Psoas muscle (tissue), 8 donors: ENCODE measurements at places on chromosomes 1 and 21.

- no peak for DNase-seq
Observed at GRCh38 chr1:152968248-152968647, 2.2 kb upstream of the SPRR4 start.

- no peak for DNase-seq
Observed at GRCh38 chr1:119647228-119647733, 785 bp downstream of the ZNF697 start.

DNA sequence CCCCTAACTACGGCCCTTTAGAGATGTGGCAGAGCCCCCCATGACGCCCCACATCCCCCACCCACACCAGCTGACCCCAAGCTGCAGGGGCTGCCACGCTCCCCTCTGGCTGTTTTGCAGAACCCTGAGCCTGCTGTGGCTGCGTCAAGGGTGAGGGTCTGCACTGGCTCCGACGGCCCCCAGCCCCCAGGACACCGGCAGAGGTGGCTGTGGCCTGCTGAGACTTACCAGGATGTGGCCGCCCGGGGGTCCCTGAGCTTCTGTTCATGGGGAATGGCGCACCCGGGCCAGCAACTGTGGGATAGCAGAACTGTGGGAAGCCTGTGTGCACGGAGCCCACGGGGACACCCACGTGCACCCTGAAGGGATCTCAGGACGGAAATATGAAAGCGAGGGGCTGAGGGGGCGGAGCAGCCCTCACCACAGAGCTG is 12.8 kb upstream of the RNF223 start:
- peak; percentile 11 for DNase-seq

DNA sequence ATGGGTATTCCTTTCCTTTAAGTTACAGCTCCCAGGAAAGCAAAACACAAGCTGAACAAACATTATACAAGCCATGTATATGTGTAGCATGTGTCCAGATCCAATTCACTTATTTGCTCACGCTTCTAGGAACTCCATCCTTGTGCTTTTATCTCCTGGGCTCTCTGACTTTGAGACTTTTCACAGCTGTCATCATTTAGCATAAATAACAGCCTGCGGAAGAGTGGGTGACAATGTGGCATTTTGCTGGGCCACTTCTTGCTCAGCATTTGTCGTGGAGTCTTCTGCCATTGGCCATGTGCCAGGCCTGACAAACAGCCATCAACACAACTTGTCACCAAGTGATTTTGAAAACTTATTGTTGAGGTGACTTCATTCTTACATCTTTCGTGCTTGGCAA is 164.3 kb downstream of the KIF26B start:
- DNase-seq = no peak

DNA sequence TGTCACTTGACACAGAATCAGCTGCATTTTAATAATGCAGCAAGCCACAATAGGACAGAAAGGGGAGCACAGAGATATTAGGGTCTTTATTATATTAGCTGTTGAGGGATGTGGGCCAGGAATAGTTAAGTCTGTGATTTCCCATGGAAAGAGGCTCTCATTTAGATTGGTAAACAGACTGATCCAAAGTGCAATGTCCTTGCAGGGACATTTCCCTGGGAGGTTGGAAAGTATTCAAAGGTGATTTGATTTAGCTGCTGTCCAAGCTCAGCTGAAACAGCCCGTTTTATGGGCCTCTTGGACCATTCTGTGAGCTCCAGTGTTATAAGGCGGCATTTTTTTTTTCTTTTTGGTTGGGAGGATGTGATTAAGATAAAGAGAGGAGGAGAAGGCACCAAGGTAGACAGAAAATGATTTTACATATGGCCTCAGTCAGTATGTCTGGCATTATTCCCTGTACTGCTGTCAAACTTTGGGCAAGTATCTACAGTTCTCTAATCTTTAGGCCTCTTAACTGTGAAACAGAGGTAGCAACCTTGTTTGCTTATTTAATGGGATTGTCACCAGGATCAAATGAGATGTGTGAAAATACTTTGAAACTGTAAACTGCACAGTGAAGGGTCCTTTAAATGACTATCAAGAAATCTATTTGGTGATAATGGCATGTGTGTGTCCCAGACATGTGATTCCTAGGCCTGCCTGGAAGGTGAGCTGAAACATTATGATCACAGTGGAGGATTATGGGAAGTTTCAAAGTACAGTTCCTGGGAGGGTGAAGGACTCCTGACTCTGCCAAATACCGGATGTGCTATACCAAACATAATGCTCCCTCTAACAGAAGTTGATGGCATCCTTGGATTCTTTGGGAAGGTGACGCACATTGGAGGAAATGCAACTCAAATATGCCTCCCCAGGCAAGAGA is 62.2 kb downstream of the NOS1AP start:
- DNase-seq = no peak

DNA sequence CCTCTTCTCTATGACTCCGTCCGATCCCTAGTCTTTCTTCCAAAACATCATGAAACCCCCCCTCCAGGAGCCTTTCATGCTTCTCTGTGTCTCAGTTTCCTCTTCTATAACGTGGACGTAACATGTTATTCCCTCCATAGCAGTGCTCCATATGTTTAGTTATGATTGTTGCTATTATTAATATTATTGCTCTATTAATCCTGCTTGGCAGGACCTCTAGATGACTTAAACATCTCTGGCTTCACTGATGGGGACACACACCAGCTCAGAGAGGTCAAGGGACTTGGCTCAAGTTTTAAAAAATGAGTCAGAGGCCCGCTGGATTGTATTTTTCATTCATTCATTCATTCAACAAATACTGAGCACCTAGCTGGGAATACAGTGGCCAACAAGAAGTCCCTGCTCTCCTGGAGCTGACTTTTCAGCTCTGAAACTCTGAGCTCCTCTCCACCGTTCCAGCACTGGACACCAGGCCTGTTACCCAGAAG is 404 bp upstream of the CPLANE2 start:
- no peak for DNase-seq

GRCh38 chr1:202642619-202643291 is 67.5 kb downstream of the SYT2 start:
- no peak for DNase-seq

GRCh38 chr1:83923553-83923952 is 75.4 kb downstream of the TTLL7 start:
- DNase-seq = no peak

DNA sequence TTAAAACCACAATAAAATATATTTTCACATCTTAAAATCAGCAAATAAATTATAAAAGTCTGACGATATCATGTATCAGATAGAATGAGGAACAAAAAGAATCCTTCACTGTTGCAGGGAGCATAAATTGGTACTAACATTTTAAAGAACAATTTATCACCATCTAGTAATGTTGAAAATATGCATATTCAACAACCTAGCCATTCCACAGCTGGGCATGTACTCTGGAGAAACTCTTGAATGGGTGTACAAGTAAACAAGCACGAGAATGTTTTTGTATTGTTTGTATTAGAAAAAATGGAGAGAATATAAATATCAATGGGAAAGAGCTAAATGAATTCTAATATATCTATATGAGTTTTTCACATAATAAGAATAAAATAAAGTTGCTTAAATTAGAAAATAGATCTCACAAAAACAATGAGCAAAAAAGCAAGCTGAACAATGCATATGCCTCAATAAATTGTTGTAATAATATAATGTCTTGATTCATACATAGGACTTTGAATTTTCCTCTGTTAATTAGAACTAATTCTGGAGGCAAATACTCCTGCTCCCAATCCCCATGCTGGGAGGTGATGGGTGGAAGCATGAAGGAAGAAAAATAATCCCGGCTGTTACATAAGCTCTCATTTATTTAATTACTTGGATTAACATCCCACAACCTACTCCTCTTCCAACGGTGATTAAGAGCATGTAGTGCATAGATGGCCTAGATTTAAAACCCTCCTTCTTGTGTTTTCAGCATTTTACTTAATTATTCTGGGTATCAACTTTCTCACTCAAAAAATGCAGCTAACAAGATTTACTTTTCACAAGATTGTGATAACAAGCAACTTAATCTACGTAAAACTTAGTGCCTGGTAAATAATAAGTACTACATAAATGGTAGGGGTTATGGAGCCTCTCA is 5.5 kb upstream of the FMO2 start:
- no peak for DNase-seq

- DNase-seq = no peak
Observed at GRCh38 chr1:114740331-114740730, 17.5 kb downstream of the CSDE1 start.

GRCh38 chr1:117591252-117591651 is 14.6 kb upstream of the TENT5C start:
- no peak for DNase-seq

DNA sequence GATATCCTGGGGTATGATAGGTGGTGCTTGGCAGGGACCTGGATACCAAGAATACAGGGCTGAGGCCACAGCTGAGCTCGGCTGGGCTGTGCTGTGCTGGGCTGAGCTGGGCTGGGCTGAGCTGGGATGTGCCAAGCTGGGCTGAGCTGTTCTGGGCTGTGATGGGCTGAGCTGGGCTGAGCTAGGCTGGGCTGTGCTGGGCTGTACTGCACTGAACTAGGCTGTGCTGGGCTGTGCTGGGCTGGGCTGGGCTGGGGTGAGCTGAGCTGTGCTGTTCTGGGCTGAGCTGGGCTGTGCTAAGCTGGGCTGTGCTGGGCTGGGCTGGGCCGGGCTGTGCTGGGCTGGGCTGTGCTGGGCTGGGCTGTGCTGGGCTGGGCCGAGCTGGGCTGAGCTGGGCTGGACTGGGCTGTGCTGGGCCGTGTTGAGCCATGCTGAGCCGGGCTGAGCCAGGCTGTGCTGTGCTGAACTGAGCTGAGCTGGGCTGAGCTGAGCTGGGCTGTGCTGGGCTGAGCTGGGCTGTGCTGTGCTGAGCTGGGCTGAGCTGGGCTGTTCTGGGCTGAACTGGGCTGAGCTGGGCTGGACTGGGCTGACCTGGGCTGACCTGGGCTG is 94.7 kb upstream of the ACTRT2 start:
- DNase-seq = no peak

DNA sequence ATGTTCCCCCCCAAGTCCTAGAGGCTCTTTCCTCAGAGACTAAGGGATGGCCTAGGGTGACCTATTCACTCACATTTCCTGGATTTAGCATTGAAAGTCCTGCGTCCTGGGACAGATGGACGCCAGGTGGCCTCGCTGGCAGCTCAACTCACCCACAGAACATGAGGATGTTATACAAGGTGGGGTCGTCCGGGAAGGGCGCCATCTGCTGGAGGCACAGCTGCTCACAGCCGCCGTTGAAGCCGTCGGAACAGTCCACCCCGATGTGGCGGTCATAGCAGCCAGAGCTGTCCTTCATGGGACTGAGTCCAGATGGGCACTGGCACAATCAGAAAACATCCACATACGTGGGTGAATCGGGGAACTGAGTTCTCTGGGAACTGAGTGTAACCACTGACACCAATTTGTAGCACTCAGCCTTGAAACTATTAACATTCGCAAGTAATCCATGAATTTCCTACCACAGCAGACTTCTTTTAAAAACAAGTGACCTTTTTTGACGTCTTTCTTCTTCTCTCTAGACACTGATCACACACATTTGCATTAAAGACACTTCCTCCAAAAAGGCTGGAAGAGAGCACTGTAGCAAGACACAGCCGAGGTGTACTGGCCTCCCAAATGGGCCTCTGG is 215.4 kb downstream of the ASTN1 start:
- DNase-seq = peak; percentile 71

DNA sequence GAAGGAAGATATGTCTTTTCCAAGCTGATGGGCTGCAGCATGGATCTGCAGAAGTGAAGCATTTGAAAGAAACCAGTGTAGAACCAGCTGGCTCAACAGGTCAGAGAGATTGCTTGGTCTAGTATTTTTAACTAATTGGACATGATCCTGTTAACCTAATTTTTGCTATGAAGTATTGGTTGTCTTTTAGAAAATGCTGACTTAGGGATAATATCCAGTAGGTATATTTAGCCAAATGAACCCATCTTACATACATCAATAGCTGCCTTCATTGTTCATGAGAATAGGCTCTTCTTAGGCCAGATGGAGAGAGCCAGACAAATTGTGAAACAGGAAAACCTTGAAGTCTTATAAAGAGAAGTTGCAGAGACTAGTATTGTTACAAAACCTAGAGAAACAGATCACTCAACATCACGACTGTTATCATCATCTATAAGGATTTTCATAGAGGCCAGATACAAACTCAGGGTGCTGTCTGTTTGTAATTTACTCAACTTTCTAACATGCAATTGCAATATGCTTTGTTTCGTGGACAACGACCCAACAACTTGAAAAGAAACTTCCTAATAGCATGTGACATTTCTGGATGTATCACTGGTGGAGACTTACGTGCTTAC is 148.2 kb downstream of the DISC1 start:
- no peak for DNase-seq

- DNase-seq = no peak
Observed at GRCh38 chr1:84892705-84893618, at the start of gene LPAR3. Gene LPAR3 (minus strand): TSS chr1:84893206. CDS start chr1:84866120, 27,086 bp downstream.

GRCh38 chr1:51119331-51119730 is 17.3 kb downstream of the C1orf185 start:
- no peak for DNase-seq

DNA sequence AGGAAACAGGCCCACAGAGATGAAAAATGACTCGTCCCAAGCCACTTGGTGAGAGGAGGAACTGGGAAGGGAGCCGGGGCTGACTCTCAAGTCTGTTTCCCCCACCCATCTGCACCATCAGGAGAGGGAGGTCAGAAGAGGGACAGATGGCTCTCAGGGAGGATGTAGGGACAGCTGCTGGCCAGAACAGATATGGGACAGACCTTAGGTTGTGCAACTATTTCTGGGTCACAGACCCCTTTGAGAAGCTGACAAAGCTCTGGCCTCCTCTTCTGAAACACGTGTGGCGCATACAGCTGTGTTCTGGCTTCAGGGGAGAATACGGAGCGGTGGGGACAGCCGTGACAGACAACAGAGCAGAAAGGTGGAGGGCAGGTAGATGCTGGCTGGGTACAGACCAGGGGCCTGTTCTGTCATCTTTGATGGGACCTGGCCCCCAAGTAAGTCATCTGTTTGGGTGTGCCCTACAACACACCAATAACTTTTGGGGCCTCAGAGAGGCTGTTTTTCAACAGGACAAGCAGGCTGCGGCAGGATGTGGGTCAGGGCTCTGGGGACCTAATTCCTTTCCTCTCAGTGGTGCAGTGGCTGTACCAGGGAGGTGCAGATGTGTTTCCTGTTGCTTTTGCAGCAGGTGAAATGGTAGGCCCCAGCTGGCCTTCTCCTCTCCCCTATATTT is 7.3 kb downstream of the SH3BGRL3 start:
- peak; percentile 70 for DNase-seq

- DNase-seq = no peak
Observed at GRCh38 chr1:181926697-181927096, 134.8 kb downstream of the ZNF648 start.

DNA sequence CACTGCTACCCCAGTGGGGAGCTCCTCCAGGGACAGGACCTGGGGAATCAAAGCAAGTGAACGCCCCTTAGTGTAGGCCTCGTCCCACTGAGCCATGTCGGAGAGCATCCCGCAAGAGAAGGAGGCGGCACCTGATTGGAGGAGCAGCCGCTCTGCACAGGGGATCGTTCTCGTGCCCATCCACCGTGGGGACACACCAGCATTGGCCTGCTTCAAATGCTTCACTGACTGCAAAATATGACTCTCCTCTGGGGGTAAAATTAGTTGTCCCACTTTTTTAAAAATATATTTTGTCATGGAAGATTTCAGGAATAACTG is 111.0 kb downstream of the PDE9A start:
- DNase-seq = no peak
